ENCODE measurements at places on chromosomes 12 and 14.

DNA sequence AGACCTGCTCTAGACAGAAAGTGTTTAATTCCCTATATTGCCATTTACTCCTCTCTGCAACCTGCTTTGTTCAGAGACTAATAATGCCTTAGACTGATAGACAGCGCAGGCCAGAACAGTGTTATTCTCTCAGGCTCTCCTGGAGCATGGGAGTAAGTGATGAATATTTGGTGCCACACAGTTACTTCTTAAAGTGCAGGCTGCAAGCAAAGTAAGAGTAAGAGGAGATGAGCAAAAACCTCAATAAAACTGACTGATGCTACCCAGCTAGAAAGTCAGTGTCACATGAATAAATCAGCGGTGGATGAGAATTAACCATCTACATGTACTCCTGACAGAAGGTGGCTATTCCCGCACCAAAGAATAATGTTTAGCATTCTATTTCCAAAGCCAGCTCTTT, 9.9 kb downstream of the TRIM9 start:
- DNase-seq = no peak

DNA sequence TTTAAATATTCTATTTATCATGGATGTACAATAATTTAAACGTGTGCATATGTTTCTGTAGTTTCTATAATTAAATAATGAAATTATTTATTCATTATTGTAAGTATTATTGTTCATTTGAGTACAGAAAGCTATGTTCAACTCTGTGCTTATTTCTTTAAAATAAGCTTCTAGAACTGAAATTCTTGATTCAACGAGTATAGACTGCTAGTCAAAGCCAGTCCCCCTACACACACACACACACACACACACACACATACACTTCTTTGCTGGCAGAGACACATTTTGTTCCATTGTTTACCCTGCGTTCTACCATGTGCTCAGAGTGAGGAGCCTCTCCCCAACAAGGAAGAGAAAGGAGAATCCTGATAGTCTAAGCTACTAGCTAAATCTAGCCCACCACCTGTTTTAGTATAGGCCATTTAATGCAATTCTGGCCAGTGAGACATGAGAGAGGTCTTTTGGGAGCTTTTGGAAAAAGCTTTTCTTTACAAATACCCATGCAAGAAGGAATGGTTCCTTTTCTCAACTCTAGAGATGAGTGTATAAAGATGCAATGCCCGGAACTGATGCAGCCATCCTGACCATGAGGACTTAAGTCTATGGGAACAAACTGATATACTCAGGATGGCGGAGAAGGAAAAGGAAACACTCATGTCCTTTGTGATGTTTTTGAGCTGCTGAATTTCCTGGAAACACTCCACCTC, 161.4 kb downstream of the NDUFA12 start:
- DNase-seq = no peak

DNA sequence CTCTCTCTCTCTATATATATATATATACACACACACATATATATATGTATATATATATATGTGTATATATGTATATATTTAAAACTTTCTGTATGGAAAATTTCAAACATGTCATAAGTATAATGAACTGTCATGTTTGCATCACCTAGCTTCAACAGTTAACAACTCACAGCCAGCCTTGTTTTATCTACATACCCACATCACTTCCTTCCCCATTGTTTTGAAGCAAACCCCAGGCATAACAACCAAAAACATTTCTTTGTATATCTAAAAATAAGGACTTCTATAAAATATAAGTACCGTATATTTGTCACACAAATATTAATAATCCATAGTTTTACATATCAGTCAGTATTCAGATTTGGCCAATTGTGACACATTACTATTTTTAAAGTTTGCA, 57.4 kb downstream of the PAPOLA start:
- no peak for DNase-seq

DNA sequence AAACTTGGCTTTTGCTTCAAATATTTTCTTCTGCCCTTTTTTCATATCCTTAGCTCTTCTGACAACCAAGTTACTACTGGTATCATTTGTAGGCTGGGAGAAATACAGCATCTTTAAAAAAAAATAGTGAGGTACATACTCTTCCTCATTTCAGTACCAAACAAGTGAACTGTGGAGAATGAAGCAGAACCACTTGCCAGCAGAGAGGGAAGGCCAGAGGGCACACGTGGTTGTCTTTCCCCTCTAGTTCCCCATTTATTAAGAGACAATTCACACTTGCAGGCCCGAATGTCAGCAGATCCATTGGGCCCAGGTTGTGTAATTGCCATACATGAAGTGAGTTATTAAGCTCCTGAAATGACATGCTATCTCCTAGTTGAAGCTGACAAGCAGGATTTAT, 3.2 kb downstream of the SUSD6 start:
- no peak for DNase-seq

- DNase-seq = no peak
Observed at GRCh38 chr14:77053046-77053841, 24.7 kb upstream of the IRF2BPL start.

GRCh38 chr14:57933349-57933748, 67.5 kb upstream of the SLC35F4 start:
- DNase-seq = no peak

DNA sequence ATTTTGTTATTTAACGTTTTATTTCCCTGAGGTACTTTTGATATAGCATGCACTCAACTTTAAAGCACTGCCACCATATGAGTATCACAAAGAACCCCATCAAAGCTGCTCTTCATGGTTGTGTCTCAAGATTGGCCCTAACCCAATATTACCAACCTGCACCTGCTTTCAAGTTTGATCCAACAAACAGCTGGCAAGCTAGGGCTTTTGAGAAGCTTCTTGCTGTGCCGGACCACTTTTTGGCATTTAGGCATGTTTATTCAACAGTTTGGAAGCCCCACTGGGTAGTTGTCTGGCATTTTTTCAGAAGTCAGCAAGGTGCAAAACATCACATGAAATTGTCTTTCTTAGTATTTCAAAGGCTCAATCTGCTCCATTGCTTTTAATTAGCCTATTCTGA, 137.2 kb upstream of the PLEKHA5 start:
- peak; percentile 72 for DNase-seq

DNA sequence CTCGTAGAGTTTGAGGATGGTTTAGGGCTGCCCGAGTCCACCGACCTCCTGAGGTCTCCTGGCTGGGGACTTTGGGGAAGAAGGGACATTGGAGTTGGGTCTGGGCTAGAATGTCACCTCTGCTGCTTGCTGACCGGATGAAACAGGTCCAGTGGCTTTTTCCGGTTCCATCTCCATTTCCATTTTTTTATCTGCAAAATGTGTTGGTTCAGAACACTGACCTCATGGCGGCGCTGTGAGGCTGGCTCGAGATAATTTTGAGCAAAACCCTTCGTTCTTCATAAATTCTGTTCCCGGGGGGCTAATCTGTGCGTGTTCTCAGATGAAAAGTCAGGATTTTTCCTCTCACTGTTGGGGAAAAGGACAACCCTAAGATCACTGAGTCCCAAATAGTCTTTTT, 11.7 kb upstream of the MYL2 start:
- no peak for DNase-seq

- DNase-seq = no peak
Observed at GRCh38 chr14:37195327-37195726, 2.4 kb upstream of the MIPOL1 start.

DNA sequence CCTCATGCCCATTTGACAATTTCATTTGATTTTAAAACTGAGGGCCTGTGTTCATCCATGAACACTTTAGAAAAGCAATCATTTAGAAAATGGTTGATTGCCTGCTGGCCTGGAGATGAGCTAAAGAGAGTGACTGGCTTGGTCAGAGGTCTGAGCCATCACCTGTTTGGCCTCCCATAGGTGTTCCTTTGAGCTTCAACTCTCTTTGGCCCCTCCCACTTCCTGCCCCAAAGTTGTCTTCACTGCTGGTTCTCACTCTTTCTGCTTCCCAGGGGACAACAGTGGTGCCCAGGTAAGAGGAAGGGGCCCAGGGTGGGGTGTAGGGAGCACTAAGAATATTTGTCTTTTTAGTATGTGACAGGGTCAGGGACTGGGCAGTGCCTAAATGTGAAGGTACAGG, 4.9 kb upstream of the TCP11L2 start:
- no peak for DNase-seq

DNA sequence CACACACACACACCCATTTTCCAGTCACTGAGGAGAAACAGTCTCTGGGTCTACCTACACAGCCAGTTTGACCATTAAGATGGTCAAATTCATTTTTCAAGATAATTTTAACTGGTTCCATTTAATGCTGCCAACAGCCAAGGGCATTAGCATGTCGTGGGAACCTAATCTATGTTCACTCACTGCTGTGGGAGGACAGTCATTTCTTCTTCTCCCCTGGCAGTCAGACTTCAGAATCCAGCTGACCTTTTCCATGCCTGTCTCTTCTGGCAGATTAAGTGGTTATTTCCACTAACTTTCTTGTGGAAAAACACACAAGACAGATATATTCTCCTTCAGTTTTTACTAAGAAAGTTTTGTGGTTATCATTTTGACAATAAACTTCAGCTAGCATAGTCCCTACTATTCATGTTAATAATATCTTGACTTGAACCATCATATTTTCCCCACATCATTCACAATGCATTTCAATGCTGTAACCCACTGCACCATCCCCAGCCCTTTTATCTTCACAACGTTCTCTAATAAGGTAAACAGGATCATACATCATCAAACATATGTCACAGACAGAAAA, 82.2 kb downstream of the DAD1 start:
- no peak for DNase-seq

- no peak for DNase-seq
Observed at GRCh38 chr12:51886021-51886710, 1.7 kb upstream of the ANKRD33 start.

- DNase-seq = no peak
Observed at GRCh38 chr14:31484754-31485153, 3.1 kb downstream of the GPR33 start.

- no peak for DNase-seq
Observed at GRCh38 chr12:26112703-26113147, 12.1 kb downstream of the BHLHE41 start.

DNA sequence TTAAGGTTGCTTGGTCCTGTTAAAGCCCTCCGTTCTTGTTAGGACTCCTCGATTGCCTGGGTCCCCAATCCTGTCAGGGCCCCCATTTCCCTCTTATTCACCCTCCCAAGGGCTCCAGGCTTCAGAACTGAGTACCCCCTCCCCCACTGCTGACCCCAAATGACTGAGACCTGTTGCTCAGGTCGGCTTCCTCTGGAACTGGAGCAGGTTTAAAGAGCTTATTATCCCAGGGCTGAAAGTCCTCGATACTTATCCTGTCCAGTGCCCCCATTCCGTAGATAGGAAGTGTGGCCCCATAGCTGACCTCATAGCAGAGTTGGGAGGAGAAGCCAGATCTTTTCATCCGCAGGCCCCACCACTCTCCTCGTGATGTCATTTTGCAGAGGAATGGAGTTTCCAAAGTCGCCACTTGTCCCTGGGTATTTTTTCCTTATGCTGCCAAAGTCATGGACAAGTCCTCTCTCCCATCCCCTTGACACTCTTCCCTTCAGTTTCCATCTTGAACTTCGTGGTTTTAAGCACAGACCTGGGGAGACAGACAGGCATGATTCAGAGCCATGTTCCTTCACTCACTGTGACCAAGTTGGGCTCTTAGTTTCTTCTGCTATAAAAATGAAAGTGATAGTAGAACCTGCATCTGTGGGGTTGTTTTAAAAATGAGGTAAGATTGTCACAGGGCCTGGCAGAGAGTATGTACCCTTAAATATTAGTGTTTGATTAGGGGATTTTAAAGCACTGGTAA, 1.2 kb downstream of the USP30 start:
- DNase-seq = no peak

- no peak for DNase-seq
Observed at GRCh38 chr12:19886065-19886464, 446.8 kb downstream of the AEBP2 start.

- no peak for DNase-seq
Observed at GRCh38 chr14:92384461-92385133, 61.6 kb downstream of the SLC24A4 start.

GRCh38 chr14:99670361-99671234, 13.5 kb upstream of the CYP46A1 start:
- DNase-seq = no peak

- no peak for DNase-seq
Observed at GRCh38 chr12:100404769-100405407, 48.0 kb downstream of the SLC17A8 start.

DNA sequence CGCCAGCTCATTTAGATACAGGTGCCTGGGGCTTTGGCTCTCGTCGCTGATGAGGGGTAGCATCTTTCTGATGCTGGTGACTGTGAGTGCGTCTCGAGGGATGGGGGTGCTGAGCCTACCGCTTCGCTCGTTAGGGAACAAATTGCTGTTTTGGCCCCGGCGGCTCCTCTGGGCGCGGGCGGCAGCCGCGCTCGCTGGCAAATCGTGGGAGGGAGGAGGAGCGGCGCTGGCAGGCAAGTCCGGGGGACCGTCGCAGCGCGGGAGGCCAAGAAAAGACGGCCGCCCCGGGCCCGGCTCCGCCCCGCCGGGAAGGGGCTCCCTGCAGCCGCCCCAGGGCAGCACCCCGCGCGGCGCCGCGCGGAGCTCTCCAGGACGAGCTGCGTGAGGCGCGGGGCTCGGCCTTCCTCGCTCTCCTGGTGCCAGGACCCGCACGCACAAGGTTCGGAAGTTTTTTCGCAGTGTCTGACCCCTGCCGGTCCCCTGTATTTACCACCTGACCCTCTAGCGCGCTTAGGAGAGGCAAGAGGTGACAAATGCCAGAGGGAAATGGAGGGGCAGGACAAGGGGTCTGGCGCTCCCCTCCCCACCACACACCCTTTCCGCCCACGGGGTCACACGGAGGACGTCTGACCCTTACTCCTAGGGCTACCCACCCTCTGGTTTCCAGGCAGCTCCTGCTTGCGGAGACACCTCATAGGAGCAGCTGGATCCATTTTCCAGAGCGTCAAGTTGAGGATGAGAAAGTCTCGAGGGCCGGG, 899 bp upstream of the KCNH3 start:
- no peak for DNase-seq

DNA sequence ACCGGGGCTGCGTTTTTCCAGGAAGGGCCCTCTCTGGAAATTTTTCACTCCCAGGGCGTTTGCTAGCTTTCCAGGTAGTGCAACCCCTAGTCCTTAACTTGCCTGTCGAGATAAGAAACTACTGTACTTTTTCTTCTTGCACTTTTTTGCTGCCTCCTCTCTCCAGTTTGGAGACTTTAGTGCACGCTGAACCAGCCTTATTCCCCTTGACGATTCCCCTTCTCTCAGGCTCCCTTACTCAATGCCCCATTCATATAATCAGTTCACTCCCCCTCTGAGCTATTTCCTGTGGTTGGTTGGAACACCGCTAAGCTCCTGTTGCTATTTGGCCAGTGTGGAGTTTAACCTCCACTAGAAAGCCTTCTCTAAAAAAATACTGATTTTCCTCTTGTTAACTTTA, 682 bp downstream of the CREBL2 start:
- peak; percentile 36 for DNase-seq

DNA sequence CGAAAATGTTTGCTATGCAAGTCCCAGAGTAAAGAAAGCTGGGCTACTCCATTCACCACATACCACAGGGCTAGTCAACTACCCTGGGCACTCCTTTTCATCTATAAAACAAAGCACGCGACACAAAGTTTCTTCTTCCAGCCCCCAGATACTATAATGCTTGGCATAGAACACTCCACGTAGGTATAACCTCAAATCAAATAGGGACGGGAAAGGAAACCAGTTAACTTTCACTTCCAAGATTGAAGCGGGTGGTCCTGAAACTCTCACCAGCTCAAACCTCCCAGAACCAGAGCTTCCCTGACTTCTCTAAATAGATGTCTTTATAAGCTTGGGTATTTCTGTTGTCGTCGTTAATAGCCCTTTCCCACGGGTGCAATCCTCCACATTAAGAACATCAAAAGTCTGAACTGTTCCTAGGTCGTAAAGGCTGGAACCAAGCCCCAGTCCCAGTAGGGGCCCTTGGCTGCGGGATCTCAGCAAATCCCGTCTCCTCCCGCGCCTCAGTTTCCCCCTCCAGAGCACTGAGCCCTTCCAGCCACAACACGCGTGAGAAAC, 647 bp downstream of the LGMN start:
- DNase-seq = no peak

Data from NCI-H2081 treated with DMSO at 0.1 percent for 48 hours (cell line).